A549 treated with GW870086 at 1 μM for 4 hours (cell line): ENCODE measurements at places on chromosomes 16 and 17. TPM values are rescaled to one million over a fixed set of nuclear protein-coding genes. Genes with fewer than 3 reads are reported as not detected.

The TUBD1 gene
- total RNA-seq = 8.4 to 11.7 TPM (median 11.0 TPM) in 5 replicates

The ABAT gene
- total RNA-seq = 0.17 to 0.48 TPM (median 0.35 TPM) in 5 replicates

The NPIPA2 gene
- 0.71 to 2.8 TPM (median 1.2 TPM) in 5 replicates for total RNA-seq

The ZNF75A gene
- total RNA-seq = 9.1 to 11.4 TPM (median 10.3 TPM) in 5 replicates

The KRT32 gene
- 0.13 TPM in 1 of 5 replicates, not detected in the others for total RNA-seq

The HBZ gene
- not detected in 5 replicates for total RNA-seq

The KIF19 gene
- total RNA-seq = 0.03 to 0.08 TPM in 2 of 5 replicates, not detected in the others

The CHP2 gene
- total RNA-seq = not detected in 5 replicates
